NCI-H1436 treated with DMSO at 0.1 percent for 48 hours (cell line): ENCODE measurements at places on chromosomes 1 and 21.

- no peak for DNase-seq
These were observed 37.9 kb upstream of the LRIG2 start for GRCh38 chr1:113035086-113035485.

- no peak for DNase-seq
These were observed 228.9 kb upstream of the ADGRL4 start for GRCh38 chr1:79235301-79236002.

DNA sequence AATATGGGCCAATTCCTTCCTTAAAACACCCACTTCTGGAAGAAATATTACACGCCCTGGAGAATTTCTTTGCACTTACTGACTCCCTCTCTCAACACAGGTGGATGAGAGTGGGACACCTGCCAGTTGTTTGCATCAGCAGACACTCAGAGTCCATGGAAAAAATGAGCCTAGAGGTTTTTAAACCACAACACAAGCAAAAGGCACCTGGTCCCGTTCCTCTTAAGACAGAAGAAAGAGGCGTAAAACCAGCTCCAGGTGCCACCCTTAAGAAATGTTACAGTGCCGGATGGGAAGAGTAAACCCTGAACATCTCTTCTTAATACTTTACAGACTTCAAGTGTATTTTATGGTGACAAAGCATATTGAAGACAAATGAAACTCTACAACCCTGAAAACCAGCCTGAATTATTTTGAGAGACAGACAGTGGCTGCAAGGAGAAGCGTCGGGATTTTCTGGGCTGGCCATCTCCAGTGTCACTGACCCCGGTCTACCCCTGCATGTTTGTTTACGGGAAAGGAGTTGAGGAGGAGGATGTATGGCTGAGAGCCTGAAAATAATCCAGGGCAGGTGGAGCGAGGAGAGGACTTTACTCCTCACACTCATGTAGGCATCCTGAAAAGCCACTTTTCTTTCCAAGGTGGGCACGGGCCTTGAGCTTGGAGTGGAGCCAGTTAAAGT, 7.8 kb upstream of the RIPK4 start:
- DNase-seq: no peak

- DNase-seq: no peak
These were observed 5.9 kb upstream of the LEPR start for GRCh38 chr1:65414538-65414937.
